EL (cell line): ENCODE measurements at places on chromosomes 4 and X.

- no peak for DNase-seq
Observed at GRCh38 chr4:69536558-69536957, 40.9 kb upstream of the UGT2B4 start.

DNA sequence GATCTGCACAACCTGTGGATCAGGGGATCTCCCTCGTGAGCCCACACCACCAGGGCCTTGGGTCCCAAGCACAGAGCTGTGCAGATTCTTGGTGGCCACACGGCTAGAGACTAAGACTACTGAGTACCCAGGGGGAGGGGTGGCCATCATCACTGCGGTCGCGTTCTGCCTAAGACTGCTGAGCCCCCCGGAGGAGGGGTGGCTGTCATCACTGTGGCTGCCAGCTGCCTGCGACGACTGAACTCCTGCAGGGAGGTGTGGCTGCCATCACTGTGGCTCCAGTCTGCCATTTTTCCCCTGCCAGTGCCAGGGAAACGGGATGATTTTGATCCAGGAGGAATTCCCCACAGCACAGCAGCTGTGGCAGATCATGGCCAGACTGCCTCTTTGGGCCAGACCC is 141.7 kb upstream of the SPANXB1 start:
- no peak for DNase-seq

DNA sequence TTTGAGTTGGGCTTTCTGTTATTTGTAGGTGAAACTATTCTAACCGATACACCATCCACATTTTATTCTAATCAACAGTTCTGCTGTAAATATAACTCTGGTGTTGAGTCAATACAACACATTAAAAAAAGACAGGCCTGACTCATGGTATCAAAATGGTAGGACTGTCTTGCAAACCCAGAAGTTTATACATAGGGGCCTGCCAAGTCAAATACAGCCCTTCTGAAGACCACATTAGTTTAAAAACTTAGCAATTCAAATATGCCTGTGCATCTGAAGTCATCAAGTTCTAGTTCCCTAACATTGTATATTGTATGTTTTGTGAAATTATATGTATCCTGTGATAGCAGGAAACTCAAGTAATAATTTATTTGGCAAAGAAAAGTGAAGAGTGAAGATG is 24.4 kb upstream of the PDE5A start:
- peak; percentile 39 for DNase-seq

GRCh38 chr4:150744570-150744969 is 162.6 kb downstream of the MAB21L2 start:
- DNase-seq = no peak

DNA sequence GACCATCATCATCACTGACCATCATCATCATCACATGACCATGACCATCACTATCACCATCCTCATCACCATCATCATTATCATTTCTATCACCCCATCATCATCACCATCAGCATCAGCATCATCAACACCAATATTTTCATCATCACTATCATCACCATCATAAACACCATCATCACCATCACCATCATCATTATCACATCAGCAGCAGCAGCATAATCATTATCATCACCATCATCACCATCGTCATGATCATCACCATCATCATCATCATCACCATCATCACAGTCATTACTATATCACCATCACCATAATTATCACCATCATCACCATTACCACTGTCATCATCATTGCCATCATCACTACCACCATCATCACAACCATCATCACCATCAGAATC is 117.6 kb downstream of the DHRSX start:
- DNase-seq = no peak

DNA sequence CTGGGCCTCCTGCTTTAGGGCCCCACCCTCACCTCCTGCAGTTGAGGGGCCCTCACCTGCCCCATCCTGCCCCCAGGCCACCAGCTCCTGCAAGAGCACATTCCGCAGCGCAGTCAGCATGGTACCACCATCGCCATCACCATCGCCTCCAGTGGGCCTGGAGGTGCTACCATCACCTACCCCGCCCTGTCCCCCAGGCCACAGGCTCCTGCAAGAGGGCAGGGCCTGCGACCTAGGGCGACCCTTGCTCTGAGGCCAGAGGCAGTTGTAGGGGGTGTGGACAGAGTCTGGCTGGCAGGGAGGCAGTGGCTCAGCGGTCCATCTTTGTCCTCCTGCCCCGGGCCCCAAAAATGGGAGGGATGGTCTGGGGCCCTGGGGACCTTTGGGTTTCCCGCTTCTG is 3.9 kb upstream of the HAUS7 start:
- DNase-seq = no peak

GRCh38 chrX:130109429-130110378 is 593 bp downstream of the ELF4 start:
- DNase-seq = peak; percentile 60
